ENCODE measurements at places on chromosomes 1 and 21.

DNA sequence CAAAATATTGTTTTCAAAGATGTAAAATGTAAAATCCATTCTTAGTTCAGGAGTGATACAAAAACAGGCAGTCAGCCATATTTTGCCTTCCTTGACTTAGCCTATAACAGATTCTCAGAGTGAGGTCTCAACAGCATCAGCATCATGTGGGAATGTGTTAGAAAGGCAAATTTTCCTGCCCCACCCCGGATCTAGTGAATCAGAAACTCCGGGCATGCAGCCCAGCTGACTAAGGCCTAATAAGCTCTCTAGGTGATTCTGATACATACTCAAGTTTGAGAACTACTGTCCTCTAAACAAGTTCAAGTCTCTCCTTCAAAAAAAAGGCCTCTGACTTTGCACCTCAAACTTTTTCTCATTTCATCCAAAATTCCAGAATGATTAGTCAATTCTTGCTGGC lies 46.9 kb upstream of the PRRC2C start:
- DNase-seq: no peak

DNA sequence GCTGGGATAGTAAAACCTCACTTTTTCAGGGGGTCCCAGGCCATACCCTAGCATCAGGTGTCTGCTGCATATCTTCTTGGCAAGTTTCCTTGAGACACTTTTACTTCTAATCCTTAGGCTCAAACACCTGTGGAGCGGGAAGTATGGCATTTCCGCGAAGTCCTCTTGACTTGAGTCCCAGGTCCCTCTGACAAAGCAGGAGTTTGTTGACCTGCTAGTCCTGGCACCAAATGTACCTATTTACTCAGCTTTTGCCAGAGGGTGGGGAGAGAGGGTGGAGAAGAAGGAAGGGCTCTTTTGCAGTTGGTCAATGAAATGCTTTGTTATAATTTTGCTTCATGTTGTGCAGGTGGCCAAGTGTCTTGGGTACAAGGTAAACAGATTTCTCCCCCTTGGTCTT lies 59.7 kb downstream of the CLIC6 start:
- DNase-seq: no peak

GRCh38 chr1:248758352-248758751 lies 2.8 kb upstream of the LYPD8 start:
- no peak for DNase-seq

DNA sequence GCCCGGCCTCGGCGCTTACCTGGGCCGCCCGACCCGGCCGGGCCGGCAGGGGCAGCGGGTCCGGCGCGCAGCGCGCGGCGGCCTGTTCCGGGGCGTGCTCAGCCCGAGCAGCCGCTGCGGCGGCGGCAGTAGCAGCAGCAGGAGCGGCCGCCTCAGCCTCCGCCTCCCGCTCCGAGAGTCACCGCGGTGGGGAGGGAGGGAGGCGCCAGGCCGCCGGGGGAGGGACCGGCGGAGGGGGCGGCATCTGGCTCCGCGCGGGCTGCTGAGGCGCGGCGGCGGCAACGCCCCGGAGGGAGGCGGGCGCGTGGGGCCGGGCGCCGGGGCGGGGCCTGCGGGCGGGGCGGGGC lies at the start of gene CTNNBIP1:
CTNNBIP1 (minus strand) TSS at position 194 of the 347 bp plus-strand sequence. CDS start 38,205 bp downstream, outside the sequence.
- DNase-seq: no peak

GRCh38 chr1:236044341-236044740 lies 20.5 kb downstream of the NID1 start:
- no peak for DNase-seq

DNA sequence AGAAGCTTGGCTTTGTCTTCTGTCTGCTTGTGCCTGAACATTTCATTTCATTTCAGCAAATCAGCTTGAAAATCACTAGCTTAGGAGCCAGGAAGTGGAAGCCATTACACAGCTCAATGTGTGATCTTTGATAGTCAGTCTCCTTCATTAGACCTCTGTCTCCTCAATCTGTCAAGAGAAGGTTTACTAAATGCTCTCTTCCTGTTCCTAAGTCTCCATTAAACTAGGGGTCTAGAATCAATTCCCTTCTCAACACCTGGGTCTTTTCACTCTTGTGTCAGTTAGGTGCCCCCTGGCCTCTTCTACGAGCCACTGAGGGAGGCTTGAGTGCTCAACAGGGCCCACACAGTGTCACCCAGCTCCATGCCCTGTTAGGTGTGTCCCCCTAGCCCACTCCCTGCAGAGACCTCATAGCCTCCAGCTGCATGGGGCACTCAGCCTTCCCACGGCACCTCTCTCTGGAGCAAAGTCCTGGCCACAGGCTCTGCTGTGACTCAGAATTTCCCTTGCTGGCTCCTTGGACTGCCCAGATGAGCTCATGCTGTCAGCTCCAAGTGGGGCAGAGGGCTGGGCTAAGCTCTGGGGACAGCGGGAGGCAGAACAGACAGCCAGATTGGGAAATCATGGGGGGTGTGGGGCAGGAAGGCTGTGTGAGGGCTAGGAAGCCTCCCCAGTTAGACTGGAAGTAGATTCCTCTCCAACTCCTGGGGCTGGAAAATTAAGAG lies 115.7 kb upstream of the IPO9 start:
- peak; percentile 78 for DNase-seq

GRCh38 chr21:42025376-42026081 lies 15.4 kb upstream of the ZBTB21 start:
- DNase-seq: no peak

GRCh38 chr1:54249819-54250435 lies 50.0 kb downstream of the MRPL37 start:
- DNase-seq: no peak

- no peak for DNase-seq
These were observed 4.6 kb upstream of the CDCP2 start for GRCh38 chr1:54157401-54157800.

DNA sequence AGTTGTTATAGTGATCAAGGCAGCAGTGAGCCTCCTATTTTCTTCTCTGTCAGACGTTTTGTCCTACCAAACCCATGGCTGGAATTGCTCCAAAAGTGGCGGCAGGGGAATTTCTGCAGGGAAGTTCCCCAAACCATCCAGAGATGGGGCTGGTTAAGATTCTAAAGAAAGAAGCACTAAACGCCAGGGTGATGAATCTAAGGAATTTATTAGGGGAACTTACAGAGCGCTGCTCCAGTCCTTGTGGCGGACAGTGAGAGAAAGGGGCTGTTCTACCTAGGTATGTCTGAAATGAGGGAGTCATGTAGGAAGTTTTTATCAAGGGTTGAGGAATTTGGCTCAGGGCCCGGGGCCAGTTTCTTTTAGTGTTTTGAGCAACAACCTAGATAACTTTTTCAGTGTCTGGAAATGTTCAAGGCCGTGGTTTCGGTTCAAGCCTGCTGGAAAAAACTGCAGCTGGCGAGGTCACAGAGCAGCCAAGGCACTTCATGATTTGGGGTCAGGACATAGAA lies 222.4 kb upstream of the B3GALT2 start:
- no peak for DNase-seq
